ENCODE measurements at places on chromosomes 7 and 10.

DNA sequence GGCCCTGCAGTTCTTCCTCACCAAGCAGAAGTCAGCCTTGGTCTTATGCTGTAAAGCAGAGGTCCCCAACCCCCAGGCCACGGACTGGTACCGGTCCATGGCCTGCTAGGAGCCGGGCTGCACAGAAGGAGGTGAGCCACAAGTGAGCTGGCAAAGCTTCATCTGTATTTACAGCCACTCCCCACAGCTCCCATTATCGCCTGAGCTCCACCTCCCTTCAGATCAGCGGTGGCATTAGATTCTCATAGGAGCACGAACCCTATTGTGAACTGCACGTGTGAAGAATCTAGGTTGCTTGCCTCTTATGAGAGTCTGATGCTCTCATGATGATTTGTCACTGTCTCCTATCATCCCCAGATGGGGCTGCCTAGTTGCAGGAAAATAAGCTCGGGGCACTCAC, 87.6 kb upstream of the NEBL start:
- no peak for DNase-seq

- no peak for DNase-seq
These were observed 212.7 kb upstream of the ZNF804B start for GRCh38 chr7:88546808-88547207.

DNA sequence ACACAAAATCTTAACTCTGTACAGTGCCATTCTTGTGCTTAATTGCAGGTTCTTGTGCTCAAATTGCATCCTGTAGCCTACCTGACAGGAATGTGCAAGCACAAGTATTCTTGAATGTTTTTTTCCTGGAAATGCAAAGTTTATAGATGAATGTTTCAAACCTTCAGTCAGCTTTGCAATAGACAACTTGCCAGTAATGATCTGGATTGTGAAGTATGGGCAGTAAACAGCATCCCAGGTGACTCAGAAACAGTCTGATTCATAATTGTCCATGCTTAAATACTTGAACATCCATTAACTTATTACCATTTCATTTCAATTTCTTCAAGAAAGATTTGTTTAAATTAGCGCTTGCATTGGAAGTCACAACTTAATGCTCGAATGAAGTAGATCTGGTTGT, 347.2 kb downstream of the SDK1 start:
- no peak for DNase-seq

GRCh38 chr10:8043569-8044306, 10.8 kb upstream of the GATA3 start:
- no peak for DNase-seq

DNA sequence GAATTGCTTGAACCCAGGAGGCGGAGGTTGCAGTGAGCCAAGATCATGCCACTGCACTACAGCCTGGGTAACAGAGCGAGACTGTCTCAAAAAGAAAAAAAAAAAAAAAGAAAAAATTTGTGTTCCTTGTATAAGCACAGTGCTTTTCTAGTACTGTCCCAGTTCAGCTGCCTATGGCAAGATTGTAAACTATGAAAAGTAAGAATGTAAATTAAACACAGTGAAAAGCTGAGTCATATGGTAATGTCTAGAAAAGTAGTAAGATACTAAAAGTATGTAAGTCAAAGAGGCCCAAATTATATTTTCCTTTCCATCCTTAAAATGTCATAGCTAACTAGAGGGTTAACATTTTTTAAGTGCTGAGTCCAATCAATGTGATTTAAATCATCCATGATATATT, 42.8 kb downstream of the RBM20 start:
- no peak for DNase-seq

GRCh38 chr10:33180390-33180789, 154.1 kb downstream of the NRP1 start:
- no peak for DNase-seq

DNA sequence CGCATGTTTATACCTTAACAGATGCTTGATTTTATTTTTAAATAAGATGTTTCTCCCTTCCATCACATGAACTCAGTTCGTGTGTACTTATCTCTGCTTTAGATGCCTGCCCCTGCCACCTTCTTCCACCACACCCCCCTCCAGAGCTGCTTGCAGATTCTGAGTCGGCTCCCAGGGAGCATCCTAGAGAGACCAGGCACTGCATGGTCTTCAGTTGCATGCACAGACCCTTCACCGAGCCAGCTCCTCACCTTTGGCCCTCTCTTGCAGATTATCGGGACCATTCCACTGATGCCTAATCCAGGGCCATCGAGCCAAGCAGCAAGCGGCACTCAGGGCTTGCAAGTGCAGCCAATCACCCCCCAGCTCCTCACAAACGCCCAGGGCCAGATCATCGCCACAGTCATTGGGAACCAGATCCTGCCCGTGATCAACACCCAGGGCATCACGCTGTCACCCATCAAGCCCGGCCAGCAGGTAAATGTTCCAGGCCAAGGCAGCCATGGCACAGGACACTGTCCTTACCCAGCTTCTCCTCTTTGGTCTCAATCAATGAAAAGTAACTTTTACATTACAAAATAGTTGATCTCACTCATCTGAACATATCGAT, 133.3 kb upstream of the YAE1 start:
- no peak for DNase-seq

GRCh38 chr10:88996927-88997326, 6.3 kb downstream of the FAS start:
- no peak for DNase-seq

DNA sequence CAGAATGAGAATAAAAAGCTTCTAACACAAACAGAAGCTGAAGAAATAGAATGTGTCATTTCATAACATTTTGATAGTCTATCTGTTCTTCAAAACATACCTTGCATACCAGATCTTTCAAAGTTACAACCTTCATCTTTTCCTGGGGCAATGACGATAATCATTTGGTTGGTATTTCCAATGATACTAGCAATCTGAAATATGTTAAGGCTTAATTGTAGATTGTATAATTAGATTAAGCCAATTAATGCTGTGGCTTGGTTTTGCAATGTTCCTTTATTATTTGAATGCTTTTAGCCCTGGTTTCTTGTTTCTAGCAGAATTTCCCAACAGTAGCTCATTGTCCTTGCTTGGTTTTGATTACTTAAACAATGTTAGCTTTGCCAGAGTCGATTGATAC, 84.6 kb downstream of the CABCOCO1 start:
- DNase-seq, result no peak

- no peak for DNase-seq
These were observed 13.6 kb downstream of the MICU1 start for GRCh38 chr10:72612203-72612826.

- DNase-seq, result no peak
These were observed 5.9 kb downstream of the PPP1R3A start for GRCh38 chr7:113912876-113913275.

DNA sequence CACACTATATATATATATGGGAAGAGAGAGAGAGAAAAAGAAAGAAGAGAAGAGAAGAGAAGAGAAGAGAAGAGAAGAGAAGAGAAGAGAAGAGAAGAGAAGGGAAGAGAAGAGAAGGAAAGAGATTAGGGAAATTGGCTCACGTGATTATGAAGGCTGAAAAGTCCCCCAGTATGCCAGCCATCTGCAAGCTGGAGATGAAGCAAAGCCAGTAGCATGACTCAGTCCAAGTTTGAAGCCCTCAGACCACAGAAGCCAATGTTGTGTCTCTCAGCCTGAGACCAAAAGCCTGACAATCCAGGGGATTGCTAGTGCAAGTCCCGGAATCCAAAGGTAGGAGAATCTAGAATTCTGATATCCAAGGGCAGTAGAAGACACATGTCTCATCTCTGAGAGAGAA, 206.3 kb upstream of the PRSS1 start:
- DNase-seq, result no peak

GRCh38 chr10:70175516-70175915, 5.2 kb upstream of the SAR1A start:
- no peak for DNase-seq

DNA sequence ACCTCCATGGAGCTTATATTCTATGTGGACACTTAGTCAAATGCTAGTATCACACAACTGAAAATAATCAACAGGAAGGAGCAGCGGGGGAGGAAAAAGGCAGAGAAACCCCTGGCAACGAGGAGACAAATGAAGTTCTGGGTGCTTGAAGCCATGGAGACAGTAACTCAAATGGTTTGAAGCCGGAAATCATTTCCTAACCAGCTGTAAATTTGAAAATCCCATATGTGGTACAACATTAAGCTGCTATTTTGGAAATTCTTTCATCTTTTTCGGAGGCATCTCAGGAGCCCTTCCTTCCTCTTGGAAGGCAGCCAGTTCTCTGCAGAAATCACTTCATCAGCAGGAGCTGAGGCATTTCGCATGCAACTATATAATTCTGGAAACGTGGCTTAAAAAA, 91.4 kb downstream of the PPP1R3C start:
- no peak for DNase-seq

DNA sequence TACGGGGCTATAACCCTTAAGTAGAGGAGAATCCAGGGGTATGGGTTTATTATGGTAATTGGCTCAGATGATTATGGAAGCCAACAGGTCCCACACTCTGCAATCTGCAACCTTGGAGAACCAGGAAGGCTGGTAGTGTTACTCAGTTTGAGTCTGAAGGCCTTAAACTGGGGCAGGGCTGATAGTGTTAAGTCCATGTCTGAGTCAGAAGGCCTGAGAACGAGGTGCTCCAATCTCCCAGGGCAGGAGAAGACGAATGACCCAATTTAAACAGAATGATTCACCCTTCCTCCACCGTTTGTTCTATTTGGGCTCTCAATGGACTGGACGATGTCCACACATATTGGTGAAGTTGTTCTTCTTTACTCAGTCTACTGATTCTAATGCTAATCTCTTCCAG, 244.5 kb upstream of the PTER start:
- no peak for DNase-seq

GRCh38 chr7:39421661-39422060, 144.5 kb upstream of the YAE1 start:
- no peak for DNase-seq

DNA sequence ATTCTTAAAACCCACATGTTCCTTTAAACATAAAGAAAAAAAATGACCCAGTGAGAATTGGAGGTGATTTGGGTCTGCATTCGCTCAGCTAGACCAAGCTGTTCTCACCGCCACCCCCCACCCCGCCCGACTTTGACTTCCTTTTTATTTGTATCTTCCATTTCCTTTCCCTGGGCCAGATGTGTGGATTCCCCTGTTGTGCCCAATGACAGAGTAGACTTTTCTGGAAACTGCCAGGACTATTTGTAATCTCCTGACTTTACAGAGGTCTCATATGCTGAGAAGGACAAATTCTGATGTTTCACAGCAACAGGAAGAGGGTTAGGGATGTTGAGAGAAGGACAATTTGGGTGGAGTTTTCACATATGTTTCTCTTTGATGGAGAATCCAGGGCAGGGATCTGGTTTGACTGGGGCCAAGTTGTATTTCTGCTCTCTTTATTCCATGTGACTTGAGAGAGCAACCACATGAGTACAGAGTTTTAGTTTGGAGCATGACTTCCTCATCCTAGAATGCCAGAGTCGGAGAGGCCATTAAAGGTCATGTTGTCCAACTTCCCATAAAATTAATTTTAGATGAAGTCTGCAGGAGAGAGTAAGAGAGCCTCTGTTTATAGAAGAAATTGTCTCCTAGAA, 1023.2 kb downstream of the LRMDA start:
- DNase-seq, result no peak

DNA sequence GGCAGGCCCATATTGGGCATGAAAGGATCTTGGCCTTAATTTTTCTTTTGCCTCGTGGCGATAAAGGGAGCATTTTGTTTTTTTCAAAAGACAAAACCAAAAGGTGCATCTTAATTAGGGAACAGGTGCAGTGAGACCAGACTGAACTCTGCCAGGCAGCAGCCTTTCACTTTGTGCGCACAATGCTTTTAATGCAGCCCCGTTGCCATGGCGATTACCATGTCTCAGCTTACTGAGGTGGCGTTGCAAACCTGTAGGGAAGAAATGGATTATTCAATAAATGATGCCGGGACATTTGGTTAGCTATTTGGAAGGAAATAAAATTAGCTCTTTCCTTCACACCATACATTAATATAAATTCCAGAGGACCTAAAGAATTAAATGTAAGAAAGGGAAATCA, 61.9 kb downstream of the MYL10 start:
- DNase-seq, result no peak

DNA sequence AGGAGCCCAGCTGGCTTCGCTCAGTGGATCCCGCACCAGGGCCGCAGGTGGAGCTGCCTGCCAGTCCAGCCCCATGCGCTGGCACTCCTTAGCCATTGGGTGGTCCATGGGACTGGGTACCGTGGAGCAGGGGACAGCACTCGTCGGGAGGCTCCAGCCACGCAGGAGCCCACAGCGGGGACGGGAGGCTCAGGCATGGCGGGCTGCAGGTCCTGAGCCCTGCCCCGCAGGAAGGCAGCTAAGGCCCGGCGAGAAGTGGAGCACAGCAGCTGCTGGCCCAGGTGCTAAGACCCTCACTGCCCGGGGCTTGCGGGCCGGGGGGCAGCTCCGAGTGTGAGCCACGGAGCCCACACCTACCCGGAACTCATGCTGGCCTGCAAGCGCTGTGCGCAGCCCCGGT, 25.9 kb upstream of the AKR1C1 start:
- no peak for DNase-seq

DNA sequence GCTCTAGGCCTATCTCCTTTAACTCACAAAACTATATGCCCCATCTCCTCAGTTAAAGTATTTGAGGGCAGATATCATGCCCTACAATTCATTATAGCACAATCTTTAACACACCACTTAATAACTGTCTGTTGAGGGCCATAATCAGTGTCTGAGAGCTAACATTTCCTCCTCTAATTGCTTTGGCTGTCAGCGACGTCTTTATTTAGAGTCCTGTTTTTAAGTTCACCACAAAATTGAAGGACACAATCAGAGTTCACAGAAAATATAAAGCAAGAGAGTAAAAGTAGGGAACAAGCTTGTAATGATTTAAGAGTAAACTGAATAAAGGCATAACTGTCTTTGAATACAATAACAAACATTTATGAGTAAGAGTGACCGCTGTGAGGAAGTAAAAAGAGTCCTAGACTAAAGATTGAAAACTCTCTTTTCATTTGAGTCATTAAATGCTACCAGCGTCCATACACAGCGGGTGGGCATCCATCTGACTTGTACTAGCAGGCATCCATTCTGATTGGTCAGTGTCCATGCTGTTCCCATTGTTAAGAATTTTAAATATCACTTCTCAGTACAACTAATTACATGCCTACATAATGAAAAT, 38.4 kb upstream of the ABCB4 start:
- no peak for DNase-seq

DNA sequence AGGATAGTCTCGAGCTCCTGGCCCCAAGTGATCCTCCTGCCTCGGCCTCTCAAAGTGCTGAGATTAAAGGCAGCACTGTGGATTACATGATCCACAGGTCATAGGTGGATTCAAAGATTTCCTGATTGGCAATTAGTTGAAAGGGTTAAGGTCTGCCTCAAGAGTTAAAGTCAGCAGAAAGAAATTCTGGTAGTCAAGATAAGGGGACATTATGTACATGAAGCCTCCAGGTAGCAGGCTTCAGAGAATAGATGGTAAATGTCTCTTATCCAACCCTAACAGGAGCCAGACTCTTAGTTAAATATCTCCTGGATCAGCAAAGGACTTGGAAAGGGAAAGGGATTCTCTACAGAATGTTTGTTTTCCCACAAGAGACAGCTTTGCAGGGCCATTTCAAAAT, 93.7 kb downstream of the SKIDA1 start:
- no peak for DNase-seq
